ENCODE measurements at places on chromosomes 2 and 18. TPM values are rescaled to one million over a fixed set of nuclear protein-coding genes. Genes with fewer than 3 reads are reported as not detected.

DNA sequence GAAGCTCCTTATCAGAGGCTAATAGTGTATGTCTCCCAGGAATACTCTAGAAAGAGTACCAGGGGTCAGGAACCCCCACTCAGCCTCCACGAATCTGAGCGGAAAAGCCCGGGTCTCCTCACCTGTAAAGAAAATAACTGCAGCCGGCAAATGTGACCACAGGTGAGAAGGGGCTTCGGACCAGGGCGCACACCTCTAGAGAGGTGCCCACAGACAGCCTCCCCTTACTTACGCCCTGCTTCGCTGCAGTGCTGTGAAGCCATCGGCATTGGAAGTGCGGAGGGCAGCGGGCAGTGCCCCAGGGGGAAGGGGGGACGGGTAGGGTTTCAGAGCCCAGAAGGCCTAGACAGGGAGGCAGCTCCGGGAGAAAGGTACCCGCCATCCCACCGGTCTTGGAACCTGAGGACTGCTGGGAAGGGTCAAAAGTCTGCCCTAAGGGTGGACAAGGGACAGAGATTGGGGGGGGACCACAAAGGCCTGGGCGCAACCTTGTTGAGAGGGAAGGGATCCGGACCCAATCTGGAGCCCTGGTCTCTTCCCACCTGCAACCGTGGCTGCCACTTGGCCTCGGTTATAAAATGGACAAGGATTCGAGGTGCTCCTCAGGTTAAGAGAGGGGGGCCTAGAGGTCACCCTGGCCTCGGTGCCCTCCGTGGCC lies 642 bp upstream of the STEAP3 start:
- DNase-seq, result no peak

DNA sequence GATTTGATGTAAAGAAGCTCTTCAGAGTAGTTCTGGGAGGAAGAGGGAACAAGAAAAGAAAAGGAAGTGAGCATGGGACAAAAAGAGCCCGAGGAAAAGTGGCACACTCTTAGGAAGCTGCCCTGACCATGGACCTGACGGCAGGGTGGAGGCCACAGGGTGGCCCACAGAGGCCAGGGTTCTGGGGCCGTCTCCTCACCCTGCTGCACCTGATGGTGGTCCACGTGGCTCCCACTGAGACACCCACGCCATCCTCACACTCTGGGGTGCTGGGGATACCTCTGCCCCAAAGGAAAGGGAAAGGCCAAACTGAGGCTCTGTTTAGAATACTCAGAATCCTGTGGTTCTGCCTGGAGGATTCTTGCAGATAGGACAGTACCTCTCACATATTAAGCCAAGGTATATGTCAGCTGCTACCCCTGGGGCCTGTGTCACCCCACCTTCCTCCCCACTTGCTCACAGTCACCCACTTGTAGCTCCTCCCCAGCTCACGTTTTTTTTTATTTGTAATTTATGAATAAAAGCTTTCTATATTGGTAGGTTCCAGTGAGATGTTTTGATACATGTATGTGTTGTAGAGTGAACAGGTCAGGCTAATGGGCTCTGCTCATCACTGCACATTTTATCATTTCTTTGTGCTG lies 171.1 kb downstream of the LDLRAD4 start:
- peak; percentile 3 for DNase-seq

GRCh38 chr2:227616631-227617030 lies 667 bp upstream of the SCYGR4 start:
- DNase-seq, result no peak

DNA sequence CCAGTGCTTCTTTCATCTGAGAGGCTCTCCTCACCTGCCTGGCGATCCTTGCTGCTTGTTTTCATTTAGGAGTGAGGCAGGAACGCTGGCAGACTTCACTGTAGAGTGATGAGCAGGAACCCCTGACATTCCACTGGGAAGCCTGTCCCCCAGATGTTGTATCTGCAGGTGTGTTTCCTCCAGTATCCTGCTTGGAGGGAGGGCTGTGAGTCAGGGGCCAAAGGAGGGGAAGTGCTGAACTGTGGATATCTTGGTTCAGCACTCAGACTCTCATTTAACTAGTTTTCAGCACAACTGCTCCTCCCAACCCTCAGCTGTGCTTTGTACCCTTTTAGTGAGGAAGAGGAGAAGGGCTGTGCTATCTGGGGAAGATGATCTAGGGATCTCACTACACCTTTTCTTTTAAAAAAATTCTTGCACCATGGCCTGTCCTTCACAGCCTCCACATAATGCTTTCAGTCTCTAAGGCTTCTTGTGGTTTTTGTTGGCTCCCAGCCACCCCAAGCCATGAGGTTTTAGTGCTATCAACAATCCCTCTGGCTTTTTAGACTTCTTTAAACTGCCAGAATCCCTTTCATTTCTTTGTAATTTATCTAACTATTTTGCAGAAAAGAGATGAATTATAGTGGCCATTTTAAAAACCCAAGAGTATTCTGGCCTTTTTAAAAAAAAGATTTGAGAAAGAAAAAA lies 11.2 kb downstream of the ANKAR start:
- no peak for DNase-seq

DNA sequence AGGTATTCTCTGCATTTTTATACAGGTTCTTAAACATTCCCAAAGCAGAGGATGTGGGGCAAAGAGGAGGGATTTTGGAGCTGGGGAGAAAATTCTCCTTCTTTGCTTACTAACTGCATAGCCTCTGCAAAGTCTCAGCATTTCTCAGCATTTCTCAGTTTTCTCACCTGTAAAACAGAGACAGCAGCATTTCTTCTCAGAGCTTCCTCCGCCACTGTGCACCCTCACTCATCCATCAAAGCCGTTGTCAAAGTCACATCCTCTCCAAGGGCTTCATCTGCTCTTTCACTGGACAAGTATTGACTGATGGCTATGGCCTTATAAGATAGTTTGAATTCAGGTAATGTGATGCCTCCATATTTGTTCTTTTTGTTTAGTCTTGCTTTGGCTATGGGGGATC lies 17.4 kb downstream of the MYO7B start:
- no peak for DNase-seq

GRCh38 chr2:25286723-25287483 lies 54.8 kb downstream of the DNMT3A start:
- no peak for DNase-seq

GRCh38 chr2:108787216-108787541 lies 608 bp downstream of the CCDC138 start:
- no peak for DNase-seq

GRCh38 chr2:232886176-232886575 lies 16.1 kb downstream of the SNORC start:
- DNase-seq, result peak; percentile 22

The SCN3A gene
- total RNA-seq, result 0.35 TPM

The EFR3B gene
- total RNA-seq, result 8.9 TPM

The SERPINB3 gene
- total RNA-seq, result not detected

The ALPP gene
- total RNA-seq, result not detected

The NCKAP5 gene
- 10.6 TPM for total RNA-seq

The KIAA2012 gene
- not detected for total RNA-seq

The CYP1B1 gene
- total RNA-seq, result 92.7 TPM

The EMILIN1 gene
- 21.0 TPM for total RNA-seq

The HOXD12 gene
- total RNA-seq, result not detected

The SERPINB11 gene
- total RNA-seq, result not detected

Data from cardiac septum (tissue), 1 donor.